ENCODE measurements at places on chromosomes 1 and 21.
A peak's percentile ranks its signal among the peaks of the same experiment; 100 is the strongest.

DNA sequence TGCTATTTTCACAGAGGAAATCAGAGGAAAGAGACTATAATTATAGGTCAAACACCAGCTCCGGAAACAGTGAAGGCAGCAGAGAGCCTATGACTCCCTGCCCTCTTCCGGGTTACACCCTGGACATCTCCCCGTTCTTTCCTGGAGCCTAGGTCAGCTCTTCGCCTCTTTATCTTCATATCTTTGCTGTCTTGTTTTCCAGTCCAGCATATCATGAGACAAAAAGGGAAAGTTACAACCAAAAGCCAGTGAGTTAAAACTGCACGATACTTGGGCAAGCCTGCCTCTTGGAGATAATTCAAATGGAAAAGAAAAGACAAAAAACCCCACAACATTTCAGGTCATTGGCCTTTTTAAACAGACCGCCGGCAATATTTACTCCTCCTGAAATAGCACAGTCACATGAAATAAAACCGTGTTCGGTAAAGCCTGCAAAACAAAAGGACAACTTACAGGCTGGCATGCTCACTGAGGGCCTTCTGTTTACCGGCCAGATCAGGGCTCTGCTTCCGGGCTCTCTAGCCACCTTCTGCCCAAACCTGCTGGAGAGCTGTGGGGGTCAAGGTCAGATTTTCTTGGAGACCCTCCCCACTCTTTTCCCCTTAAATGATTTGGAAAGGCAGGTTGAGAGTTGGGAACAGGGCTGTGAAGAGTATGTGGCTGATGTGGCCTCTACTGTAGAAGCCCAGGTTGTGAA is 42.8 kb upstream of the PPP2R5A start:
- no peak for DNase-seq

DNA sequence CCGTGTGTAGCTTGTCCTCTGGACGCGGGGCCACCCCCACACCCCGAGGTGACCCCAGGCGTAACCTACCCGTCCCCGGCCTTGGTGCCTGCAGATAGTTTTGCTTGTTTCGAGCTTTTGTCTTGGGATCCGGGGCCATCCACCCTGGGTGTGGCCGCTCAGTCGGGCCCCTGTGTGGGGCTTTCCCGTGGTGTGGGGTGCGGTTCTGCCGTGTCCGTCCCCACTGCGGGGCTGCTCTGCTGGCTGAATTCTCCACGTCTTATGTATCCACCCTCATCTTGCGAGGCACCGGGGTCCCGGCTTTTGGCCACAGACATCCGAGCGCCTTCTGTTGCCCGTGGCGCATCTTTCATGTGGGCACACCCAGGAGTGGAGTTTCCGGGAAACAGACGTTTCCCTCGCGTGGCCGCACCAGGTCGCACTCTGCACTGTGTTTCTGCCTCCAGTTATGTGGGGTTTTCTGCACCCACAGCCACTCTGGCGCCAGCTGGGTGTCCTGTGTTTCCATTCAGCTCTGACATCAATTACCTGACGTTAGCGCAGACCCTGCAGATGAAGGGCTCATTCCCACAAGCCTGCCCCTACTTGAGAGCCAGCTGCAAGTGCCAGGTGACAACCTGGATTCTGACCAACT is 64.9 kb downstream of the PRKCZ start:
- no peak for DNase-seq

- DNase-seq: no peak
Observed at GRCh38 chr1:210669951-210670350, 341.2 kb downstream of the HHAT start.

DNA sequence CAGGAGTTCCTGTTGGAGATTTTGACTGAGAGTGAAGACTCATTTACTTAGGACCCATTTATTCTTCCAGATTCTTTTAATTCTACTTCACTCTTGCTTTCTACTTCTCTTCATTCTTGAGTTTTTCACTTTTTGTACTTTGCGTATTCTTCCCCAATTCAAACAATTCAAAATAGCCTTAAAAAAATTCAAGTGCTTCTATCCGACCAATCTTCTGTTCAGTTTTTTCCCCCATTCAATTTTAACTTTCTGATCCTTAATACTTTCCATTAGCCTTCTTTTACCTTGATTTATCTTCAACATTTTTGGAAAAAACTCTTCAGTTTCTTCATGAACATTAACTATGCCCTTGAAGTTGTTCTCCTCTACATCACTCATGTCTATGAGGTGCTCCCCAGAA is 21.1 kb downstream of the ZFYVE9 start:
- no peak for DNase-seq

DNA sequence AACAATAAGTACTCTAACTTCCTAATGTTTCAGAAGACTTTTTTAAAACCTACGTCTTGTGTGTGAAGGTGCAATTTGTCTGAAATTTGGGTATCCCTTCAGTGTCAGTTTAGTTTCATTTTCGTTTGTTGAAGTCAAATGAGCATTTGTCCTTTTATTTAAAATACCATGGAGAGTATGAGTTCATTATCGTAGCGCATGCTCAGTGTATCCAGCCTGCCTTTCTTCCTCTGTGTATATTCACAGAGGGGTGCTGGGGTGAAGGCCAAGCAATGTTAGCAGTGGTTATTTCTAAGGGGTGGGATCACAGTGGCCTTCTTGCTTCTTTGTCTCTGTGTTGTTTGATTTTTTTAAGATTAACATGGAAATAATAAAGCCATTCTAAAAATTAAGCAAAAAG is 43.2 kb downstream of the CNN3 start:
- no peak for DNase-seq

DNA sequence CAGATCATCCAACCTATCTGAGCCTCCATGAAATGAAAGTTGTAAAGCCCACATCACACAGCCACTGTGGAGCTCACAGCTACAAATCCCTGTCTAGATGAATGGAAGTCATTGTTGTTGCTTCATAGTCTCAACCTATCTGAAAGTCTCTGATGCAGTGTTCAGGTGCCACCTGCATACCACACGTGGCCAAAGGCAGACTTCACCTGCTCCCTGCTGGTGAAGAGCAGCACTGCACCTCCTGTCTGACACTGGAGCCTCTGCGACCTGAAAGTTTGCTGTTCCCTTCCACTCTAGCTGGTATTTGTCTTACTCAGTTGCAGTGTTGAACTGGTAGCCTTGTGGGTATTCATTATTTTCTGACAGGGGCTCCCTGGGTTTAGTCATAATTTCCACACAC is 18.4 kb downstream of the LORICRIN start:
- DNase-seq: no peak

GRCh38 chr1:16218014-16218673 is 5.7 kb upstream of the ARHGEF19 start:
- DNase-seq: no peak

GRCh38 chr21:45200581-45201296 is 87.0 kb downstream of the POFUT2 start:
- no peak for DNase-seq

GRCh38 chr1:40040511-40041465 is at the start of gene CAP1:
TSS of gene CAP1 (plus strand) at chr1:40040729. CDS start at chr1:40059347, 18,618 bp downstream.
- DNase-seq: peak; percentile 91

DNA sequence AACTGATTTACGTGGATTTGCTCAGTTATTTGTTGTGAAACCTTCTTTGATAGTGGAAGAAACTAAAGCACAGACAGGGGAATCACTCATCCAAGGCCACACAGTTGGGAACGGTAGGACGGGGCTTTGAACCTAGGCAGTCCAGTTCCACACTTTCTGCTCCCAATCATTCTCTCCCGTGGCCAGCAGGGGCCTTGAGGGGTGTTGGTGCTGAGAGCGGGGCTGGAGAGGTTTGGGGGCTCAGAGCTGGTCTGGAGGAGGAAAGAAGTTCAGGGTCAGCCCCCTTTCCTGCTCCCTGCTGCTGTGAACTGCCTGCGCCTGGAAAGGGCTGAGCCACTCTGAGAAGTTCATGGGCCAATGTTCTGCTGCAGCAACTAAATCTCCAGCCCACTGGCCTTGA is 31.4 kb upstream of the ACTL8 start:
- no peak for DNase-seq

- no peak for DNase-seq
Observed at GRCh38 chr1:244497805-244498204, 36.7 kb downstream of the CATSPERE start.

DNA sequence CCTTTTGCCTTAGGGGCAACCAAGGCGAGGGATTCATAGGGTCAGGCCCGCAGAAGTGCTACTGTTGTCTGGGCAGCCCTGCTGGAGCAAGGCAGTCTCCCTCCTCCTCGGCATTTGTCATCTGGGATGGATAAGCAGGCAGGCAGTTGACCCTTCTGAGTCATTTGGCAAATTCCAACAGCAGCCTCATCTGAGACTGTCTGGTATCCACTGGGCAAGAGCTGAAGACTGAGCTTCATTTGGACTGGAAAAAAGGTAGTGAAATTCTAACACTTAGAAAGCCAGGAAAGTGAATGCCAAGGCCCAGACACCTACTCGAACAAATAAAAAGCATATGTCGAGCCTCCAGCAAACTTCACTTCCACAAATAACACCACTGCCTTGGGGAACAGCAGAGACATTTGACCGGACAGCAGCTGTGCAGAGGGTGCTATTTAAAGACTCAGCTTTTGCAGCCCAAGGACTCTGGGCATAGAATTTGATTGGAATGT is 4.0 kb upstream of the ZBTB40 start:
- DNase-seq: no peak

DNA sequence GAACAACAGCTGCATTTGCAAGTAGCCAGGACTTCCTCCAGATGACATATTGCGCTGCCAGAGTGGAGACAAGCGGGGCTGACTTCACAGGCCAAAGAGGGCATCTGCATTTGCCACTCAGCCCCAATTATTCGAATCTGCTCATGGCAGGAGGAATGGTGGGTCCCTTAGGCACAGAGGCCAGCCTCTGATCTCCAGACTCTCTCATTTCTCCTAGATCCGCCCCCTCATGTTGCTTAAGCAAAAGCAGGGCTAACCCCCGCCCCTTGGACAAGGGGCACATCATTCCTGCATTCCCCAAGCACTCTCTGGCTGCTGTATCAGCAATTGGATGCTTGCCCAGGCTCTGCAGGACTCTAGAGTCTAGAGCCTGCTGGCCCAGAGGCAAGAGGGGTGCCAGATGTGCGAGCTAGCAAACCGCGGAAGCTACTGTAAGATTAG is 262.4 kb downstream of the ST6GALNAC3 start:
- no peak for DNase-seq

DNA sequence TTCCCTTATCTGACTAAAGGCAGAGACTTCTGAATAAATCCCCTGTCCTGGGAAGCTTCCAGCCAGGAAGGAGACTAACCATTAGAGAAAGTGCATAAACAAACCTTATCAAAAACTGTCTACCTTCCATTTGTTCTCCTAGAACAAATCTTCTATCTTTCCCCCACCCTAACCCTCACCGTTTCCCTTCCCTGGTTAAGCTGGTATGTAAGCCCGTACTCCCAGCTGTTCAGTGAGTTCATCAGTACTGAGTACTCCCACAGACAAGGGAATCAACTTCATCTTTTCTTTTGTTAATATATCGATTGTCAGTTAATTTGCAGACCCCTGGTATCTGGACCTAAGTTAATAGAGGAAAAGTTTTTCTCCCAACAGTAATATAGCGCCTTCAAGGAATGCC is 20.1 kb upstream of the COG2 start:
- DNase-seq: no peak

GRCh38 chr1:51576085-51576444 is 40.8 kb upstream of the OSBPL9 start:
- DNase-seq: no peak

GRCh38 chr1:225378880-225379279 is 49.0 kb downstream of the LBR start:
- no peak for DNase-seq

DNA sequence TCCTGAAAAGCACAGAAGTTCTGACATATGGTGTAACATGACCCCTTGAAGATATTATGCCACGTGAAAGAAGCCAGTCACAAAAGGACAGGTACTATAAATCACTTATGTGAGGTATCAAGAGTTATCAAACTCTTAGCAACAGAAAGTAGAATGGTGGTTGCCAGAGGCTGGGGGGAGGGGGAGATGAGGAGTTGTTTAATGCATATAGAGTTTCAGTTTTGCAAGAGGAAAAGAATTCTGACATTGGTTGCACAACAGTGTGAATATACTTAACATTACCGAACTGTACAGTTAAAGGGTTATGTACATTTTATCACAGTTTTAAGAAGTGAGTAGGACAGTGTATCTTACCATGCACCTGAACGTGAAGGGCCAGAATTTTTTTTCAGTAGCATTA is 80.0 kb downstream of the USP25 start:
- no peak for DNase-seq

- no peak for DNase-seq
Observed at GRCh38 chr1:43376723-43377235, 9.0 kb upstream of the ELOVL1 start.

- DNase-seq: no peak
Observed at GRCh38 chr1:241962153-241962552, 4.6 kb downstream of the BECN2 start.

Measured in GM12892 (cell line).